ENCODE measurements at places on chromosomes 16 and 17. TPM values are rescaled to one million over a fixed set of nuclear protein-coding genes. Genes with fewer than 3 reads are reported as not detected.

CORO6 gene
- 1.4 TPM for total RNA-seq

KRTAP3-2 gene
- not detected for total RNA-seq

DNA sequence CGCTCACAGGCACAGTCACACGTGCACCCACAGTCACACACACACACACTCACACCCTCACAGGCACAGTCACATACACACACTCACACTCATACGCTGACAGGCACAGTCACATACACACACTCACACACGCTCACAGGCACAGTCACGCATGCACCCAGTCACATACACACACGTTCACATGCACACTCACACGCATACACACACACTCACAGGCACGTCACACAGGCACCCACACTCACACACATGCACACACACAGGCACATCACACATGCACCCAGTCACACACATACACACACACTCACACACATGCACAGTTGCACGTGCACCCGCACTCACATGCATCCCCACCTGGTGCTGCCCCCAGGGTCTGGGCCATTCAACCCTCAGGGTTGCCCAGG, 46.1 kb upstream of the CBFA2T3 start:
- H3K4me3 ChIP-seq: peak overlapping the region; percentile 0
- peaks cover 11% of the 10 kb centered on the region for H3K4me1 ChIP-seq
- peaks cover 22% of the 10 kb centered on the region for H3K36me3 ChIP-seq
- H3K27ac ChIP-seq: peak overlapping the region; percentile 34
- peaks cover 8% of the 10 kb centered on the region for H3K27me3 ChIP-seq
- DNase-seq: no peak

DNA sequence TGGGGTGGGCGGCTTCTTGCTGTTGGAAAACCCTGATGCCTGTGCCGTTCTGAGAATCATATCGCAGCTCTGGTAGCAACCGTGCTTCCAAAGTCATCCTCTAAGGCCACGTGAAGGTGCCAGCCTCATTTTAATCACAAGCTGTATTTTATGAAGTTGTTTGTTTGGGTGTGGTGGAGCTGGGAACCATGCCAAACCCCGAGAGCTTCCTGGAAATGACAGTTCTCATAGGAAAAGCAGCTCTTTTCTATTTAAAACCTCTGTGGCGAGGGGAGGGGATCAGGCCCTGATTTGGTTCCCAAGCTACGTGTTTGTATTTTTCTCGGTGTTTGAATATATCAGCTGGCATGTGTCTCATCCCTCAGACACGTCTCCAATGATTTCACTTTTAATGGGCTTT, 21.7 kb downstream of the KNOP1 start:
- H3K27ac ChIP-seq: no peak overlapping the region
- peaks cover 4% of the 10 kb centered on the region for H3K36me3 ChIP-seq
- peaks cover 3% of the 10 kb centered on the region for H3K27me3 ChIP-seq
- H3K4me1 ChIP-seq: no peaks in the 10 kb centered on the region
- H3K4me3 ChIP-seq: no peak overlapping the region

SYT17 gene
- total RNA-seq: 10.0 TPM

- no peak for DNase-seq
- H3K27me3 ChIP-seq: peaks cover 4% of the 10 kb centered on the region
- no peak overlapping the region for H3K27ac ChIP-seq
- no peaks in the 10 kb centered on the region for H3K36me3 ChIP-seq
- H3K4me1 ChIP-seq: peaks cover 13% of the 10 kb centered on the region
- H3K4me3 ChIP-seq: no peak overlapping the region
Observed at GRCh38 chr16:69478685-69479084, 54.3 kb downstream of the CYB5B start.

Measured in glutamatergic neuron (in vitro differentiated cells).